ENCODE measurements at places on chromosomes 1 and 21.

DNA sequence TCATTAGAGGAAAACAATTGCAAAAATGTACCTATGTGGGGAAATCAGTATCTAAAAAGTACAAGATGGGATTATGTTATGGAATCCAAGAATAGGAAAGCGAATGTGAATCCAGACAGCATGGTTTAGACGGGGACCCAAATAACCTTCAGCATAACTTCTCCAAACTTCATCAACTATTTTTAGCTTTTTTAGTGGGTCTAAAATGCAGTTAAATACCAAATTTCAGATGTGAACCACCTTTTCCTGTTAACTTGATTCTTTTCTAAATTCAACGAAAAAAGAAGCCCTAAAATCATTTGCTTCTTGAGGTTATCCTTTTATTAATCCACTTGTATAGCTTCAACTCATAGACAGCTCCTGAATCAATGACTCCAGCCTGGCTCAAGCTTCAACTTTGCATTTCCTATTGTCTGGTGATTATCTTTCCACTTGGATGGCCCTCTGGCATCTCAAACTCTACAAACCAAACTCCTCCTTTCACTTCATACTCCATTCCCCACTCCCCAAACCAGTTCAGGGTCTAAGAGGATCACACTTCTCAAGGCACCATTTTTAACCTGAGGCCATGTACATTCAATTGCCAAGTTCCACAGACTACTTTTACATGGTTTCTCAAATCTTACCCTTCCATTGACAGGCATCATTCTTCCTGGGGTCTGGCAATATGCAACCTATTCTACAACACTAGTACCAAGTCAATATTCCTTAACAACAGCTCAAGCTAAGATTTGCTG is 7.4 kb downstream of the ERRFI1 start:
- DNase-seq: no peak

GRCh38 chr1:211474451-211474850 is 17.5 kb downstream of the RD3 start:
- no peak for DNase-seq

- no peak for DNase-seq
Measured at GRCh38 chr1:171799166-171799565, 17.7 kb downstream of the METTL13 start.

DNA sequence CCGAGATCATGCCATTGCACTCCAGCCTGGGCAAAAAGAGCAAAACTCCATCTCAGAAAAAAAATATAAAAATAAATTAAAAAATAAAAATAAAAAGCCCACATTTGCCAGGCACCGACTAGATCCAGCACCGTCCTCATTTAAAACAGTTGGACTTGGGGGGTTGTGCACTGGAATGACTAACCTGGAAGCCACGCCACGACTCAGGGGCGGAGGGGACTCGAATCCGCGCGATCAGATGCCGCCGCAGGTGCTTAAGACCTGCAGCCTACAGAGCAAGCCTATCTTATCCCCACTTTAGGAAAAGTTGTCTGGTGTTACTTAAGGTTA is 38.5 kb downstream of the ZBTB8OS start:
- no peak for DNase-seq

DNA sequence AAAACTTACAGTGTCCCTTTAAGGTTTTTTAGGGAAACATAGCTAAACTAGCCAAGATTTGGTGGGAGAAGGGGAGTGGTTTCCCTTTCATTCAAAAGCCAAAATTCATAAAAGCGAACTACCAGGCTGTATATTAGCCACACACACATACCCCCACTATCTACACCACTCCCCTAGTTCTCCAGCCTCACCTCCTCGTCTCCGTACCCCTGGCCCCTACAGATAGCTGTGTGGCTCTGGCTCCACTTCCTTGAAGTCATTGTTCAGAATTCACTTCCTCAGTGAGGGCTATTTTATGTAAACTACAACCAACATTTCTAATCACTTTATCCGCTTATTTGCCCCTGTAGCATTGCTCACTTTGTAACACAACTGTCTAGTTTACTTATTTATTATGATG is 5.3 kb upstream of the DPH5 start:
- DNase-seq: no peak
